ENCODE measurements at places on chromosomes 5 and 9.

- no peak for DNase-seq
Measured at GRCh38 chr5:80711938-80712337, 57.2 kb upstream of the DHFR start.

DNA sequence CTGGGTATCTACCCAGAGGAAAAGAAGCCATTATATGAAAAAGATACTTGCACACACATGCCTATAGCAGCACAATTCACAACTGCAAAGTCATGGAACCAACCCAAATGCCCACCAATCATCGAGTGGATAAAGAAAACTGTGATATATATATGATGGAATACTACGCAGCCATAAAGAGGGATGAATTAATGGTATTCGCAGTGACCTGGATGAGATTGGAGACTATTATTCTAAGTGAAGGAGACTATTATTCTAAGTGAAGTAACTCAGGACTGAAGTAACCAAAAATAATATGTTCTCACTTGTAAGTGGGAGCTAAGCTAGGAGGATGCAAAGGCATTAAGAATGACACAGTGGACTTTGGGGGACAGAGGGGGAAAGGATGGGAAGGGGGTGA is 30.0 kb upstream of the GABBR2 start:
- DNase-seq: no peak

DNA sequence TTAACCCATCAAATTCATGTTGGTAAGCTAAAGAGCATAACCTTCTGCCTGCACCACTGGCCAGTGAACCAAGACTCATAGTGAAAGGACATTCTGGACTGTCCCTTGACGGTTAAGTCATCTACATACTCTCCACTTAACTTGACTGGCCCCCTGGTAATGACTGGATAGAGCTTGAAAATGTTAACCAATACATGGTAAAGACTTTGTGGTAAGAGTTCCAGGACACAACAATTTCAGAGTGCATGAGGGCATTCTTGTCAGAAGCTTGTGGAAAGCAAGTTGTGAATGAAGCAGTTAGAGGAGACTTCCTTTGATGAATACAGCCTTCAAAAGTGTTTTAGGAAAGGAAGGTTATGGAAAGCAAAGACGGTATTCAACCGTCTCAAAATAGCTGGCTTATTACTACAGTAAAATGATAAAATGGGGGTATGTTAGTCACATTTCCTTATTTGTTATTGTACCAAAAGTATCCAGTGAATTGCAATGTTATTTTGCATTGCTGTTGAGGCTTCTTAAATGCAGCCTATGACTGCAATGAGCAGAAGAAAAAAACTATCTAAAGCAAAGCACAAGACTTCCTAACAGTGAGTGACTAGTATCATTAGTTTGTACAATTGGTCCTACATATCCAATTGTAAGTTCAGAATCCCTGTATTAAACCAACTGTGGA is 47.2 kb upstream of the DAB2 start:
- DNase-seq: no peak

- DNase-seq: no peak
Measured at GRCh38 chr5:122846051-122846550, 688 bp downstream of the SNX24 start.

DNA sequence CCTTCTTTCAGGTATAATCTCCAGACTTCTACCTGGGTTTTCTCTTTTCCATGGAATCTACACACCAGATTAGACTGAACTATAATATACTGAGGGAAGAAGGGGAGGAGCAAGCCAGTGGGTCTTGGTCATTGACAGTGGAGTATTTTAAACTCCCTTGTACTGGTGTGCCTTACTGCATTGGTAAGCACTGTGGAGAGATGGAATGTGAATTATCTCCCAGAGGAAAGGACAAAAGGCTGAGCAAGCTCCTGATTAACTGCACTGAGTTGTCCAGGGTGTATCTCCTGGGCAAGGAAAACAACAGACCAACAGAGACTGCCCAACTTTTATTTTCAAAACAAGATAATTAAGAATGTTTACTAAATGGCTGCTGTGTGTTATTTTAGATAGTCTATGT is 29.8 kb upstream of the SLCO6A1 start:
- DNase-seq: no peak

GRCh38 chr5:92207151-92207550 is 824.0 kb upstream of the ARRDC3 start:
- no peak for DNase-seq

GRCh38 chr9:19181561-19181960 is 48.9 kb upstream of the DENND4C start:
- no peak for DNase-seq

- DNase-seq: no peak
Measured at GRCh38 chr5:137348759-137349158, 150.4 kb downstream of the SPOCK1 start.

GRCh38 chr9:121885345-121885901 is 207.7 kb downstream of the TTLL11 start:
- no peak for DNase-seq

GRCh38 chr5:139806726-139807646 is 11.4 kb downstream of the PSD2 start:
- DNase-seq: no peak

DNA sequence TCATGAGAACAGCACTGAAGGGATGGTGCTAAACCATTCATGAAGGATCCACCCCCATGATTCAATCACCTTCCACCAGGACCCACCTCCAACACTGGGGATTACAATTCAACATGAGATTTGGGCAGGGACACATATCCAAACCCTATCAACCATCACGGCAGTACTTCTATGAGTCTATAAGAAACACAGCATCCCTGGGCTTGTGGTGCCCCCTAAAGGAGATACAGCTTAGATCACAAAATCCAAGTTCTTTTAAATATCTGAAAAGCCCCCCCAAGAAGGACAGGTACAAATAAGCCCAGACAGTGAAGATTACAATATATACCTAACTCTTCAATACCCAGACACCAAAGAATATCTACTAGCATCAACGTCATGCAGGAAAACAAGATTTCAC is 233.7 kb upstream of the ADRA1B start:
- no peak for DNase-seq

- no peak for DNase-seq
Measured at GRCh38 chr9:35755071-35755470, 995 bp upstream of the MSMP start.

DNA sequence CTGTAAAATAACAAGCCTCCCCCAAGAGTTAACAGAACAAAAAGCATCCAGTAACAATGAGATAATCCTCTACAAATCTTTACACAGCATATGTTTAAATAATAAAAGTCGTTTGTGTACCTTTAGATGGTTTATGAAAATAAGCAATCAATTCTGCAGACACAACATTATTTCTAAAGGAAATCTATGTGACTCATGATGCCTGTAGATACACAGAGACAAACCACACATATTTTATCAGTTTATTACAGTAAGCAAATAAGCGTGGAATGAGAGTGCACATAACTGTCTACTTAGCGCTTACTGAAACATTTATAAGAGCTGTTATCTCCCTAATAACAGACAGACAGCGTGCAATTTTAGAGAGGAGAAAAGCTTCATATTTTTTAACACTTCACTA is 243.6 kb downstream of the AP3B1 start:
- no peak for DNase-seq

DNA sequence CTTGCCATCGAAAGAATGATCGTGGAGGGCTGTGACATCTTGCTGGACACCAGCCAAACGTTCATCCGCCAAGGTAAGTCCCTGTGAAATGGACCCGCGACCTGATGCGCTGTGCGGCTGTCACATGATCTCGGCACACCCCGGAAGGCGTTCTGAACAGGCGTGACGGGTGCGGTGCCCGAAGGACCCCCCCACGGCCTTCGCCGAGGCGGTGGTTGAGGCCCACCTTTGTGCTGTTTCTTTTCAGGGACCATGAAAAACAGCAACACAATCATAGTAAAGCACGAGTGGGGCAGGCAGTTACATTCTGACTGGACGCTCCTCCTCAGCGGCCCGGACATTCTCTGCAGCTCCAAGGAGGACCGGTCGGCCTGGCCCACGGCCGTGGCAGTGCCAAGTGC is 126.7 kb downstream of the RASGRF2 start:
- DNase-seq: no peak

- no peak for DNase-seq
Measured at GRCh38 chr9:123978981-123979380, 32.6 kb upstream of the LHX2 start.

- no peak for DNase-seq
Measured at GRCh38 chr9:4987961-4988421, 2.9 kb downstream of the JAK2 start.

GRCh38 chr5:81162501-81162900 is 70.6 kb upstream of the CKMT2 start:
- DNase-seq: no peak

DNA sequence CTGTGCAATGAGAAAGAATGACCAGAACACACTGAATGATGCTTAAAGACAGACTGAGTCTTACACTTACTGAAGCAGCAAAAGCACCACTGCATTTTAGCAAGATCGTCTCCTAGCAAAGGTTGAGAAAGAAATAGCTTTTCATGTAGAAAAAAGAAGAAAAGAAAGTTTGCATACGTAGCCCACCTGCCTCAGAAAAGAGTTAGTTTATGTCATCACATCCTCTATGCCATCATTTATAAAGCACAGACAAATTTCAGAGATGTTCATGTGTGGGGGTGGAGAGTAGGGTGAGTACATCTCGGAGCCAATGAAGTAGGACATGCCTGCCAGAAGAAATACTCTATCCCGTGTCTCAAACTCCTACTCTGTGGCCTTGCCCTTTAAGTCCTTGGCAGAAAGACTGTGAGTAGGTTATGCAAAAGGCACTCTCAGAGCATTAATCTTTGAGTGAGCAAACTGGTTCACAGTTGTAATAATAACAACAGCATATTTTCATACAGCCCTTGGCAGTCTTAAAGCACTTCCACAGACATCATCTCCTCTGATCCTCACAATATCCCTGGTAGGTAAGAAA is 22.4 kb downstream of the NRG2 start:
- no peak for DNase-seq

GRCh38 chr5:61228229-61228628 is 66.0 kb upstream of the SMIM15 start:
- DNase-seq: no peak

Data from cortex of kidney (tissue), 1 donor.